NCI-H2171 (cell line): ENCODE measurements at places on chromosomes 5 and 9.

GRCh38 chr9:137041124-137041523, 4.9 kb downstream of the NPDC1 start:
- DNase-seq = no peak

GRCh38 chr9:32570262-32570661, 2.7 kb downstream of the NDUFB6 start:
- DNase-seq = no peak

DNA sequence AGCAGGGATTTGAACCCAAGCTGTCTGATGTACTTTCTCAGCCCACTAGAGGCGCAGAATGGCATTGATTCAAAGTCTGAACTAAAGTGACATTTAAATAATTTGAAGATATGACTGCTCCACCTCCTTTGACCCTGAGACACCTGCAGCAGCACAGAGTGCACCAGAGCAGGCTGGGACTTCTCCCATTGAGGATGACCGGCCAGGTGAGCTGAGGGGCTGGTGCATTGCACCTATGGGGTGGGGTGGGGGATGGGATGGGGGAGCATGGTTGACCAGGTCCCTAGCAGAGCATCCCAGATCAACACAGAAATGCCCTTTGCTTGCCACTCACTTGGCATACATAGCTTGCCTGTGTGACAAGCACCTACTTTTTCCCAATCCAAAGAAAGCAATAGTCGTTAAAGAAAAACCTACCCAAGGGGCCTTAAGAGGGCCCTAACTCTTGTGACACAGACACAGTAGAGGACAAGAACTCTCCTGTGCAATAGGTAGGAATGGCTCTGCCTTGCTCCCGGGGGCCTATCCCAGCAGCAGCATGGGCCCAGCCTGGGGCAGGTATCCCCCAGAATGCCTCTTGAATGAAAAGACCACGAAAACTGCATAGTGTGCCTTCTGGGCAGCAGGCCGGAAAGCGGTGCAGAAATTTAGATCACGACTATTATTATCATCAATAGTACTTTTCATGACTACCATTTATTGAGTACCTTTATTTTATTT, 6.5 kb downstream of the SH3PXD2B start:
- DNase-seq = no peak

DNA sequence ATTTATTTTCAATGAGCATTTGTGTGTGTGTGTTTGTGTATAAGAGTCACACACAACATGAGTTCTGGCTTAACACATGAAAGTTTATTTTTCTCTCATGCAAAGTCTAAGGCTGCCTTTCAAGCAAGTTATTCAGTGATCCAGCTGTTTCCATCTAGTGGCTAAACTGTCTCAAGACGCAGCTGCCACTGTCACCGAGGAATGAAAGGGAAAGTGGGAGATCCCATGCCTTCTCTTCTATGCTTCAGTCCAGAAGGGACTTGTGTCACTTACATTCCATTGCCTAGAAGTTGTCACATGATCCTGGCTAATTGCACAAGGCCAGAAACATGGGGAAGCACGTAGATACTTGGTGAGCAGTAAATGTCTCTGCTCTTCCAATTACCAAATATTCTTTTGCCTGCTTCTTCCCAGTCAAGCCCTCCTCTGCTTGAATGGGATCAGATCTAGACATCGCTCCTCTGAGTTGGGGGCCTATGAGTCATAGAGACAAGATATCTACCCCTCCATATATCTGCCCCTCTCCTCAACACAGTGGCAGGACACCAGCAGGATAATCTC, 30.4 kb upstream of the SLIT3 start:
- no peak for DNase-seq

DNA sequence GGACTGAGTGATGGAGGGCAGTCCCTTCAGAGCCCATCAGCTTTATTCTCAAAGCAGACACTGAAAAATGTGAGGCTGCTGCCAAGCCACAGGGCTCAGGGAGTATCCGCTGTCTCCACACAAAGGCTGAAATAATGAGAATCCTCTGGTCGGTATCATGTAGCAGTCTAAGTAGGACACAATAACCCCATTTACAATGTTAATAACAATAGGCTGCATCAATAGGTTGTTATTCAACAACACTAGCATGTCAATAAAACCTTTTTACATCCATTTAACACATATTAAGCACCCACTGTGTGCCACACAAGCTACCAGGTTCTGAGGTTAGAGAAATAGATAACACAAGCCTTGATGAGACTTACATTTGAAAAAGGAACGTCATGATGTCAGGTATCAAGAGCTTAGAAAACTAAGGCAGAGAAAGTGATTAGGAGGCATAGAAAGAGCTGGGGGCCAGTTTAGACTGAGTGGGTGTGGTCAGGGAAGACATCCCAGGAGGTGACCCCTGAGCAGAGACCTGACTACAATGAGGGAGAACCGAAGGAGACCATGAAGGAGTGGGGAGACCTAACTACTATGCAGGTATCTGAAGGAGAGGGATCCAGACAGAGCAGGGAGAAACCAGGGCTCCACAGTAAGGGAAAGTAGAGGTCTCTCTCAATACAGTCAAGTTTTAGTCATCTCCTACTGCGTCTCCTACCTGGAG, 140.1 kb upstream of the GRIA1 start:
- DNase-seq = no peak

- DNase-seq = no peak
These were observed 64.2 kb upstream of the CEP78 start for GRCh38 chr9:78171651-78172050.

DNA sequence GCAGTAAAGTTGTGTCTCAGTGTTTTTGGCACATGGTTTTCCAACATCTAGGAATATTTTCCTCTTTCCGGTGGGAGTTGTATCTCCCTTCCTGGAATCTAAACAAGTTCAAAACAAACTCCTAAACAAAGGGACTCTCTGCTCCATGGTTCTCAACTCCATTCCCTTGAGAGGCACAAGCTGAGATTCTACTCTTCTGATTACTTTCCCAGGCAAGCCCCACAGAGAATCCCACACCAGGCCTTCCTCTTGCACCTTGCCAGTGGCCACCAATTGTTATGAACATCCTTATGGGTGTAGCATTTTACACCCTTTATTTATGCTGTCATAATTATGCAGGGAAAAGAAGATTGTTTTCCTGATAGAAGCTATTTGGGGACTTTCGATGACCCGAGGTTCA, 25.8 kb upstream of the SH3TC2 start:
- no peak for DNase-seq

- no peak for DNase-seq
These were observed 23.4 kb upstream of the ORM1 start for GRCh38 chr9:114299286-114300152.

GRCh38 chr9:116842658-116843057, 155.6 kb downstream of the TRIM32 start:
- DNase-seq = peak; percentile 25

DNA sequence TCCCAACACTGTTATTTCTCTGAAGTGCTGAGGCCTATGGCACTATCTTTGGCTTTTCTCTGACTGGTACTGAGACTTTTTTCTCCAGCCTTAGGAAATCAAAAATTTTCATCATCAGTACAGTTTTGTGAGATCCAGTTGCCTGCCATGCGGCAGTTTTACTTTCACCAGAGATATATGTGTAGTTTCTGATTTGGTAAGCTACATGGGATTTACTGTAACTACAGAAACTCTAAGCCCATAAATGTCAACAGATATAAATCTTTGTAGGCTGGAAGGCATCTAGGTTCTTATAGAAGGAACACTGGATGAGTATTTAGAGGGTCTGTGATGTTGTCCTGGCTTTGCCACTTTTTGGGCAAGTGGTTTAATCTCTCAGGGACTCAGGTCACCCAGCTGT, 69.0 kb downstream of the DOCK2 start:
- DNase-seq = no peak

- no peak for DNase-seq
These were observed 428.8 kb downstream of the CHSY3 start for GRCh38 chr5:130333089-130333488.

DNA sequence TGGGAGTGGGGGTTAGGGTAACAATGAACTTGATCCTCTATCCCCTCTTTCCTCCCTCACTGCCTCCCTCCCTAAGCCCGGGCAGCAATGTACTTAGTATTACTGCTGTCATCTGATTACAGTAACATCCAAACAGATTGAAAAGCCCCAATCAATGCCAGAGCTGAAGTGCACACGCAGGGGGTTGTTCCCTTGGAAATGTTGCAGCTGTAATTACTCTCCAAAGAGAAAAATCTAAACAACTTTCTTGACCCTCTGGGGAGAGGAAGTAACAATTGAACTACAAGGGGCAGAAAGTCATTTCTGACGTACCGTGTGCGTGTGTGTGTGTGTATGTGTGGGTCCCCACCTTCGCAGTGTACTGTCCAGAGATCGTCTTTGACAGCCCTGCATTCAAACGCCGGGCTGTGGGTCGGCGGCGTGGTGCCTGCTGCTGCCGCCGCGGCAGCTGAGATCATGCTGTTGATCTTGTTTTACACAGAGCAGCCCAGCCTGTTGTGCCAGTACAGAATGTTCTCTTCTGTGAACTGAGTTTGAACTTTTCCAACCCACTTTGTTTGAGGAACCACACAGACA, 66.0 kb upstream of the KLF9 start:
- DNase-seq = no peak

GRCh38 chr5:37751227-37751626, 88.6 kb downstream of the GDNF start:
- no peak for DNase-seq

GRCh38 chr5:158063052-158063451, 204.1 kb upstream of the CLINT1 start:
- DNase-seq = no peak

DNA sequence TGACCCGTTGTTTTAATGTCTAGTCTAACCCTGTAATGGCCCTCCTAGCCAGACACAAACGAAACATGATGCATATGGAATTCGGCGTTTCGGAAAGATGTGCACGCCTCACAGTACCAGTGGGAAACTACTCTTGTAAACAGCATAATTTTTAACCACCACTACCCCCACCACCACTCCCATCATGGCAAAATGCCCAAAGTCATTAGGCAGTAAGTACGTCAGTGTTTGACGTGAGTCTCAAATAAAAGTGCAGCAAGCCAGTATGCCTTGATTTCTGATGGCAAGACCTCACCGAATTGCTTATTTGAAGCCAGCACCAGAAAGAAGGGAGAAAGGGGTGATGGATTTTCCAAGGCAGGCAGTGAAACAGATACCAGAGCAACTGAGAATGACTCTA, 71.4 kb downstream of the ADRB2 start:
- DNase-seq = no peak

GRCh38 chr5:66987949-66988838, 208.4 kb downstream of the CD180 start:
- no peak for DNase-seq

DNA sequence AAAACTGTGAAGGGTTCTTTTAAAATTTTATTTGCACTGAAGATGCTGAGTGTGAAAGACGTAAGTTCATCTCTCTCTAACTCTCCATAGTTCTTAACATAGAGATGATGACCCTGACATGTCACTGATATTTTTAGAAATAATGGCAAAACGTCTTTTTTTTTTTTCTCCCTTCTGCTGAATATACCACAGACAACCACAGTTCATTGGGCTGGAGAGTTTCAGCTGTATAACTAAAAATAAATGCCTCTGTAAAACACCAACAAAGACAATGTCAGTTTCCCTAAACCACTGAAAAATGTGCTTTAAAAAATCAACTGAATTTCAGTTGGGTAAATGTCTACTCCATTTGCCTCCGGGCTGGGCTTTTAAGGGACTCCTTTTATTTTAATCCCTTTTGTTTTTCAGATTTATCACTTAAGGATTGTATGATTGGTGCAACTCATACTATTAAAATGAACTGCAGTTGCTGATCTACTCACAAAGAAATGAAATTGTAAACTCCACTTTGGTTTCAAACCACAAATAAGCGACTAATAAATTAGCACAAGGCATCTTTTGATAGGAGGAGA, 830.9 kb upstream of the WWC1 start:
- DNase-seq = no peak

GRCh38 chr5:177501874-177502678, 4.7 kb upstream of the PDLIM7 start:
- no peak for DNase-seq

GRCh38 chr9:89400403-89401116, 82.3 kb downstream of the SECISBP2 start:
- DNase-seq = no peak

- DNase-seq = no peak
These were observed 28.5 kb downstream of the NFIL3 start for GRCh38 chr9:91395106-91395552.
